ENCODE measurements at places on chromosomes 1 and 21.

GRCh38 chr1:245583575-245584330 lies 429.0 kb downstream of the KIF26B start:
- DNase-seq, result no peak

DNA sequence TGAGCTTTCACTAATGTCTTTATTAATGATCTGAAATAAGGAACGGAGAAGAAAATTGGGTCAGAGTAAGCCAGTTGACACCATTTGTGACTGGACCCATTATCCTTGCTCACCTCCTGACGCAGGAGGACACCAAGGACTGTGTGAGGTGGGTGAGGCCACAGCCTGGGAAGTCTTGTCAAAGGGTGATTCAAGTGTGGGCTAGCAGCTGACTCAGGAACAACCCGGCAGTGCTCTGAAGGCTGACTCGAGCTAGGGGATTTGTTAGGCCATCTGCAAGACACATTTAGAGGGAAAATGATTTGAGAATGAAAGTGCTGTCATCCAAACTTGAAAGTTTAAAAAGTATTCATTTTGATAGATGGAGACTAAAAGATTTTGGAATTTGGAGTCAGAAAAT lies 21.2 kb downstream of the PRRX1 start:
- no peak for DNase-seq

- DNase-seq, result no peak
These were observed 270.4 kb downstream of the GPATCH2 start for GRCh38 chr1:217360510-217360909.

DNA sequence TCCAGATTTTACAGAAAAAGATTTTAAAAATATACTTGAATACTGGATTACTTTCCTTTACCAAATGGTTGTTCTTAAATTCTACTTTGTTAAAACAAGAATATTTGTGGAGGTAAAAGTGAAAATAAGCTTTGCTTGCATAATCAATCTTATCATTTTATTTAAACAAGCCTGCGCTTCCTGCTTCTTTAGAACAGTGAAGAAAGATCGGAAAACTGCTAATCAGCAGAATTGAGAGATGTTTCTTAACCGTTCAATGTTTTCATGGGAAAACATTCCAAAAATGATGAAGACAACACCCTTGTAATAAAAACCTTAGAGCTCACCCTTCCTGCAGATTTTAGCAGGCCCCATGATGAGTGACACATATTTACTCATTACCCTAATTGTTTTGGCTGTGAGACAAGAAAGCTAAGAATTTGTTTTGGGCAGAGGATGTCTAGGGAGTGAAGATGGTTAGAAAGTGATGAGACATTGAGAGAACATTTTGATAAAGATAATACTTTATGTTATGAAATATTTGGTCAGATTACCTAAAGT lies 72.6 kb downstream of the TPR start:
- no peak for DNase-seq

DNA sequence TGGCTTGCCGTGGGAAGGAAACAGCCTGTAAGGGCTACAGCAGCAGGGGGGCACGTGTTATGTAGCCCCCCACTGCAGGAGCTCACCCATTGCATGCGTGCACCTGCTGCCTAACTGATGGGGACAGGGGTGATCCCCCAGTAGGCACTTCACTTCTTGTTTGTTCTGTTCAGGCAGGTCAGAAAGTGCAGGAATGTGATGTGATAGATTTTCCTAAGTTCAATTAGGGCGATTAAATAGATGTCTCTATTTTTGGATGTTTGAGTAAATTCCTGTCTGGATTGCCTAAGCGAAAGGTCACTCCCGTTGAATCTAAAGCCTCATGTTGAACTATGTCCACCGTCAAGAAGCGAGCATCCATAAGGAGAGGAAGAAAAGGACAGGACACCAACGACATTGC lies 78.8 kb upstream of the LPGAT1 start:
- no peak for DNase-seq

- no peak for DNase-seq
These were observed 50.2 kb upstream of the WASF2 start for GRCh38 chr1:27539901-27540861.

DNA sequence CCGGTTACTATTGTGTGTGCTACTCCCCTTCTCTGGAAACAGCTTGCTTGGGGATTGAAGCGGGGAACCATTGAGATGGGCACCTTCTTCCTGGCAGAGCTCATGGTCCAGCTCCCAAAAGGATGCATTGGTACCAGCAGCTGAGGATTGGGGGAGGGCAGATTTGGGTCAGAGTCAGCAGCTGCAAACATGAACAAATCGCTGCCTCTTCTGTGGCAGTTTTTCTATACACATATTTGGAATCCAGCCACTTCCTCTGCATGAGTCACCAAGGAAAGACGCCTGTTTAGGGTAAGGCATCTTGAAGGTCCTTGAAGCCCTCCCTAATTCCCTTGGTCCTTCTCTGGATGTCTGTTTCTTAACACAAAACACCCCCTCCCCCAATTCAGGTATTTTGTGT lies 104.7 kb downstream of the DAB1 start:
- DNase-seq, result no peak

DNA sequence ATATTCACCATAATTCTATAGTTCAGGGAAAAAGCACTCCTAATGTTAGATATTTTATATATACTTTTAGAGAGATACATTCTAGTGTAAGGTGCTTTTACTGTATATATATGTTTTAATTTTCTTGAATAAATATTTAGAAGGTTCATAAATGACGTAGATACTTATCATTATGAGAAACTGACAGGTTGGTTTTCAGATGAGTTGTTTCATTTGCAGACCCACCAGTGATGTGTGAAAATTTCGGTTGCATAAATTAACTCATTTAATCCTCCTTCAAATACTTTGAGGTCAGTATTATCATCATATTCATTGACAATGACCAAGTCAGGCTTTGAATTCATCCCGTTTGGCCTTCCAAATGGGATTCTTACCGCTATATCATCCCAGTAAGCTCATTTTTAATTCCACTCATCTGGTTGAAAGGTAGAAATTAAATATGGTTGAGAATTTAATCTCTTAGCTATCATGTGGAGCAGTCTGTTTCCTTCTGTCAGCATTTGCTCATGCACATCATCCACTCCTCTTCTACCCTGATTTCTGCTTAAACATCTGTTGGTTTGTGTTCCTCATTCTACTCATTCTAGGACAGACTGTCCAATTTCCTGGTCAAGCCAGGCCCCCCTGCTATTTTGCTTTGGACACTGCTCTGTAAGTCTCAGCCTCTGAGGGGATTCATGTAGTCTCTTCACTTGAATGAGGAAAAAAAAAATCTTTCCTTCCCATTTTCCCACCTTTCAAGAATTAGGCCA lies 1156.6 kb downstream of the PLA2G4A start:
- no peak for DNase-seq

GRCh38 chr1:30680429-30680828 lies 43.0 kb downstream of the MATN1 start:
- no peak for DNase-seq

GRCh38 chr1:235270625-235271024 lies 57.4 kb downstream of the ARID4B start:
- no peak for DNase-seq
